Inflammatory macrophage treated with lipopolysaccharide for 4 hours (primary cell): ENCODE measurements at places on chromosomes 1 and 21.

DNA sequence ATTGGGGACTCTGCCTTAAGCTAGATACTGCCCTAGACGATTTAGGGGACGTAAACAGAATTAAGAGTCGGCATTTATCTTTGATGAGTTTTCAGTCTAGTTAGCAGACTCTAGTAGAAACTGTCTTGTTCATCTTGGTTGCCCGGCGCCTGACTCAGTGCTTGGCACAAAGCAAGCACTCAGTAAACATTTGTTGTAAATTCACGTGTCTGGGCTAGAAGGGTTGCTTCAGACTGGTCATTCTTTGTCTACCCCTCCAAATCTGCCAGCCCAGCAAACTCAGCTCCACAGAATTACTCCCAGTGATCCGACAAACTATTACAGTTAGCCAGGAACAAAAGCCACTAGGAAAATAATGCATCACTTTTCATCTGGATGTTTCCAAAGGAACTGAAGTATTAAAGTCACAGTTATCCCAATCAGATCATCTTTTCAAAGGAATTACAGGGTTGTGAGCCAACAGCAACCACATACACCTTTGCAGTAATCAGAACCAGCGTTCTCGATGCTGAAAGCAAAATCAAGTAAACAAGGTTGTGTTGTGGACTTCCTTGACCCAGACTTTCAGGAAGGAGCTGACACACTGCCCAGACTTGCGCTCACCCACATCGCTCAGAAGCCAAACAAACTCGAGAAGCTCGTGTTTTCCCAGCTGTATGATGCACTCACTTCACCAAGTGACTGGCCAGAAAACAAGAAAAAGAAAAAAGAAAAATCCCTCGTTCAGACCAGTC, 66.5 kb upstream of the GADD45A start:
- no peak for DNase-seq

DNA sequence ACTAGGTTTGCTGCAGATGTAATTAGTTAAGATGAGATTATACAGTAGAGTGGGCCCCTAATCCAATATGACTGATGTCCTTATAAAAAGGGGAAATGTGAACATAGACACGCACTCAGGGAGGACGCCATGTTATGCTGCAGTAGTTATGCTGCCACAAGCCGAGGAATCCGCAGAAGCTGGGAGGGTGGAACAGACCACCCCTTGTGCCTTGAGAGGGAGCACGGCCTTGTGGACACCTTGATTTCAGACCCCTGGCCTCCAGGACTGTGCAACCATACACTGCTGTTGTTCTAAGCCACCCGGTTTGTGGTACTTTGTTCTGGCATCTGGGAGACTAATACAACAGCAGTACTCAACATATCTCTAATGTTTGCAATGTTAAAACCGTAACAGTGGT, 57.9 kb upstream of the HIVEP3 start:
- DNase-seq = no peak

DNA sequence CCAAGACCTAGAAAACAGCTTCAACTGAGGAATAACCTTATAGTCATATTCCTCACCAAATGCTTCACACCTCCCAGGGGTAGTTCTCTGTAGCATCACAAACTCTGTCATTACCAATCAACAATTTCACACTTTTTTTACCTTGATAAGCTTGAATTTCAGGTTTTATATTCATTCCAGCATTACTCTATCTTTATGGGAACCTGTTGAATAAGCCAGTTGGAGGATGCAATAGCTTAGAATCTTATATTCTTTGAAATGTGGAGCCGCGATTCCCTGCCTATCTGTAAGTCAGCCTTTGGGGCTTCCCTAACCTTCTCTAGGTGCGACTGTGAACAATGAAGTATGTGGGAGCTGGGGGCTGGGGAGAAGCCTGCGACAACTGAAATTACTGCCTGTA, 145.4 kb downstream of the GREM2 start:
- DNase-seq = no peak

DNA sequence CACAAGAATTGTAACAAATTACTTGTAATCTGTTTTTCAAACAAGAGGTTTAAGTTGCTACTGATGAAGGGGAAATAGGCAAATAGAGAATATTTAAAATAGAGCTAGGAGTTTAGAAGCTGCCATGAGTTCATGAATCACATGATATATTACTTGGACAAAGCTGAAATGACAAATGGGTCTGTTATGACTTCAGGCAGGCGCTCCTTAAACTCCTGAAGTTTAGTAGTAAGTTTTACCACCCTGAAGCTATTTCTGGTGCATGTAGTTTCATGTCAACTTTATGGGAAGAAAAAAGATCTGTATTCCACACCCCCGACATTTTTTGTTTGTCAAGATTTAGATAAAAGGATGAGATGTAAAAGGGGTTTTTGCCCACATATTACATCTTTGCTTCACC, 58.5 kb downstream of the PLA2G4A start:
- DNase-seq = no peak

DNA sequence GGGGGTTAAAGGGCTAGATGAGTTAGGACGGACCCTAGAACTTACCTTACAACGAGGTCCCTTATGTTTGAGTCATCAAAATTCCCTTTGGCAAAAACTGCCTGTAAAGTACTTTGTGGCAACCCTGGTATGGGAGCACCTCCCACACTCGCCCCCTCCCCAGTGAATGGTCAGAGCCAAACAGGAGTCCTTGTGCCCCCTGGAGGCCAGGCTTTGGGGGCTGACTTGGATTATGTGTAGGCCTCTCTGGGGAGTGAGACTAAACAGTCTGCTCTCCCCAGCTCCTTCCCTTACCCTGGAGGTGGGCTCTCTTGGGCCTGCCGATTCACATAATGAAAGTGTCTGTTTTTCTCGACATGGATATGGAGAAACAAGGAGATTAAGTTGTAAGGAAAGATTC, 81.2 kb downstream of the ADCY10 start:
- no peak for DNase-seq

- no peak for DNase-seq
Measured at GRCh38 chr1:9245230-9245619, 10.7 kb downstream of the H6PD start.

DNA sequence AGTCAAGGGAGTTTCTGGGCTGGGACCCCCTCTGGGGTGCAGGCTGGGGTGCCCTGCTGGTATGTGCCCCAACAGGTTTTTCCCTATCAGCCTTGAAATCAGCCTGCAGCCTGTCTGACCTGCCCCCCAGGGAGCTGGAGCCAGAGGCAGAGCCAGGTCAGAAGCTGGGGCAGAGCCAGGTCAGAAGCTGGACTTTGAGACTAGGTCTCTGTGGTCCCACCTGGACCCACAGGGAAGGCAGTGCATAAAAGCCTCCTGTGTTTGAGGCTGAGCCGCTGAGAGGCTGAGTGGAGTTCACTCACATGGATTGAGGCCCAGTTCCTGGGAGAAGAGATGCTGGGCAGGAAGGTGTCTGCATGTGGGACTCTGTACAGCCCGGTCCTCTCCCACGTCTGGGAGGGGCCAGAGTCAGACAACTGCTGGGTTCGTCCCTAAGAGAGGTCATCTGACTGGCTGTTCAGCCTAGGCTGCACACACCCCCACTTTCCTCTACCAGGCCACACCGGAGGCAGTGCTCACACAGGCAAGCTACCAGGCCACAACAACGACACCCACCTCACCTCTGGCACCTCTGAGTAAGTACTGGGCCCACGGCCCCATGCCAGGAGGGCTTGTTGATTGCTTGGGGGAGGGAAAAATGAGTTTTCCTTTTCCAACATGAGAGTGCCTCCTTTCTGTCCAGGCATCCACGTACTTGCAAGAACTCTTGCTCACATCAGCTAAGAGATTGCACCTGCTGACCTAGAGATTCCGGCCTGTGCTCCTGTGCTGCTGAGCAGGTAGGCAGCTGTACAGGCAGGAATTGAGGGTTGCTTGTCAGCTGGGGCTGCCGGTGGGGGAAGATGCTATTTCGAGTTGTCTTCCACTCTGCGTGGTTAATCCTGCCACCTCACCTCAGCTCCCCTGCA, at the start of gene ANXA9:
TSS of gene ANXA9 (plus strand) at position 488 of the 908 bp plus-strand sequence. CDS start 814 bp downstream, outside the sequence.
- DNase-seq = no peak

- DNase-seq = no peak
Measured at GRCh38 chr21:33820798-33821197, 94.8 kb downstream of the ATP5PO start.

DNA sequence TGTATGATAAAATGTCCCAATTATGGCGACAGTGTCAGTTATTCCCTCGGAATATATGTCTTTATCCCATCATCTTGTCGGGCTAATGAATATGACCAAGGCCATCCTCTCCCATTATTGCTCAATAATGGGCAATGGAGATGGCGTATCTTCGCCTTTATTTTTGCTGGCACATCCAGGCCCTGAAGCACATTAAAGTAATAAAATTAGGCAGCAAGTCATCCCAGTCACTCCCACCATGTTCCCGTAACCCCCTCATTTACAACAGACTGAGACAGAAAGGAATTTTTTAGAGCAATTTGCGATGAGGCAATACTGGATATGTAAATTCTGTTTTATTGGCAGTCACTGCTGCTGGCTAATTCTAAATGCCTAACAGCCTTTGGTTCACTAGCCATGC, 35.3 kb downstream of the CLIC6 start:
- DNase-seq = no peak

GRCh38 chr21:41931041-41931451, 22.8 kb downstream of the C2CD2 start:
- no peak for DNase-seq

- DNase-seq = peak; percentile 91
Measured at GRCh38 chr21:14687268-14687625, 141.1 kb upstream of the SAMSN1 start.

GRCh38 chr1:99950486-99950885, 19.3 kb upstream of the SLC35A3 start:
- no peak for DNase-seq

- DNase-seq = no peak
Measured at GRCh38 chr1:83794384-83794783, 204.5 kb downstream of the TTLL7 start.

DNA sequence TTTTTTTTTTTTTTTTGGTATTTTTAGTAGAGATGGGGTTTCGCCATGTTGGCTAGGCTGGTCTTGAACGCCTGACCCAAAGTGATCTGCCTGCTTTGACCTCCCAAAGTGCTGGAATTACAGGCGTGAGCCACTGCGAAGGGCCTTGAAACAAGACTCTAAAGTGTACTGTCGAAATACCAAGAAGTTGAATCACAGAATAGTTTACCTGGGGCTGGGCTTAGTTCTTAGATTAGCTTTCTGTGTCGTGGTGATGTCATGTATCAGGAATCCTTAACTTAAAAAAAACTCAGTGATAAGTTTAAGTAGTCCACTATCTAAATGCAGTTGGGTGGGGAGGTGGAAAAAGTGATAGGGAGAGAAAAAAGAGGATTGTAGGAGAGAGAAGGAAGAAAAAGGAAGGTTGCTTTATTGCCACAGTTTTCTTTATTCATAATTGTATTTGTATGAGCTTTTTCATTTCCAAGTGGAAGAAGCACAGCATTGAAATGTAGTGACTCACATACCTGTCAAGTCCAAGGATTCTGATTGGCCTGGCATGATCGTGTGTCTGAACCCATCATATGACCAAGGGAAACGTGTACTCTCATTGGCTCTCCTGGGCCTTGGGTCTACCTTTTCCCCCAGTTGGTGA, 13.4 kb downstream of the ITSN1 start:
- no peak for DNase-seq

- DNase-seq = peak; percentile 30
Measured at GRCh38 chr1:62082456-62083363, 111.9 kb upstream of the L1TD1 start.

GRCh38 chr1:203537806-203538464, 44.0 kb downstream of the OPTC start:
- DNase-seq = no peak

- DNase-seq = no peak
Measured at GRCh38 chr1:116545359-116545705, 25.5 kb downstream of the CD58 start.

GRCh38 chr1:244165701-244166100, 114.6 kb downstream of the ZBTB18 start:
- DNase-seq = no peak

- DNase-seq = no peak
Measured at GRCh38 chr1:171438441-171438840, 46.9 kb upstream of the PRRC2C start.

- DNase-seq = no peak
Measured at GRCh38 chr1:151966061-151966460, 27.6 kb downstream of the S100A10 start.

GRCh38 chr1:147388969-147389368, 146.5 kb downstream of the CHD1L start:
- DNase-seq = no peak

DNA sequence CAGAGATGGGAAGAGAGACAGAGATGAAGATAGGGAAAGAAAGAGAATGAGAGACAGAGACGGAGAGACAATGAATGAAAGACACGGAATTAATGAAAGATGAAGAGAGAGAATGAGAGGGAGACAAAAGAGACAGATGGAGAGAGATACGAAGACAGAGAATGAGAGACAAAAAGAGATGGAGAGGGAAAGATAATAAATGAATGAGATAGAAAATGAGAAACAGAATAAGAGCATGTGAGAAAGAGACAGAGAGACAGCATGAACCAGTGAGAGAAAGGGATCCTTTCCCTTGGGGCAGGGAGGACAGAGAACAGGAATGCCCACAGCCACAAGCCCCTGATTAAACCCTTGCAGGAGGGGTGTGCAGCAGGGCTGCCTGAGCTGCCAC, 5.3 kb upstream of the WNT9A start:
- no peak for DNase-seq

DNA sequence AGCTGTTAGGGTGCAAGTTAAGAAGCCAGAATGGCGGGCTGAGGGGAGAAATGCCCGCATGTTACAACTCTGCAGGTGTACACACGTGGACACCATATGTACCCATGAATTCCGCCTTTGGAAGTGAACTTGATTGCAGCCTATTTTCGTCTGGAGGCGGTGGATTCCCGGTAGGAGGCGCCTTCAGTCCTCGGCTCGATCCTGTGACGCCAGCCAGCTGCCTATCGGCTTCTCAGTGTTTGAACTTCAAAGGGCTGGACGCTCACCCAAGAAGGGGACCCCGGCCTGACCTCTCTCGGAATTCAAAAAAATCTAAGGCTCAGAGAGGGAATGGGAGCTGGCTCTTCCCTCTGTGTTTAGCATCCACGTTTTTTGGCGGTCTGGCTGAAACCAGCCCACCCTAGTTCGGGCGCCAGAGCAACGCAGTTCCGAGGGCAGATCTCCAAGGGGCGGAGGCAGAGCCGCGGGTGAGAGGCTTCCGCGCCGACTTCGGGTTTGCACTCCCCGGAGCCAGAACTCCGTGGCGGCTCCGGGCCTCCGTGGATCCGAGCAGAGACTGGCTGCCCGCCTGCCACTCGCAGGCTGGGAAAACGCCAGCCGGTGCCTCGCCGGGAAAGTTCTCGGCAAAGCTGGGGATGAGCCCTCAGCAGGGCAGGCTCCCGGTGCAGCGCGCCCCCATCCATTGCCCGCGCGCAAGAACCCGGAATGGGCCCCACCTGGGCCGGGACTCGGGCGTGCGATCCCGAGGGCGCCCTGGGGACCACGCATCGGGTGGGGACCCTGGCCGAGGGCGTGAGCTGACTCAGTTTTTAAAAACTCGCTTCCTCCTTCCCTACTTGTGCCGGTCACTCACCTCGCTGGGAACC, 996 bp upstream of the TMEM51 start:
- peak; percentile 82 for DNase-seq
